ENCODE measurements at places on chromosomes 1 and 21.

- DNase-seq = no peak
Observed at GRCh38 chr1:200124309-200124708, 96.8 kb downstream of the NR5A2 start.

DNA sequence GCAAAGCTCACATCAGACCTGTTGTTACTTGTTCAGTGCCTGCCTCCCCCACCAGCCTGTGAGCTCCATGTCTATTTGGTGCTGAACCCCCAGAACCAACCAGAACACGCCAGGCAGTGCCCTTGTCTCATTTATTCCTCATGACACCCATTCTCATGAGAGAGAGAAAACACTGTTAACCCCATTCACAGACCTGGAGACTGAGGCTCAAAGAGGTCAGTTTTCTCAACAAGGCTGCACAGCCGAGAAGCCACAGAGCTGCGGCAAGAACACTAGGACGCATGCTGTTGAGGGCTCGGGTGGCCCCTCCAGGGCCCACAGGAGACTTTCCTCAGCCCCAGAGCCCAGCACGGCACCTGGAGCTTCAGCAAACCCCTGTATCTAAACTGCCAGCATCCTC, 13.1 kb downstream of the KCNN3 start:
- no peak for DNase-seq

- no peak for DNase-seq
Observed at GRCh38 chr1:192603218-192603787, 27.7 kb downstream of the RGS1 start.

DNA sequence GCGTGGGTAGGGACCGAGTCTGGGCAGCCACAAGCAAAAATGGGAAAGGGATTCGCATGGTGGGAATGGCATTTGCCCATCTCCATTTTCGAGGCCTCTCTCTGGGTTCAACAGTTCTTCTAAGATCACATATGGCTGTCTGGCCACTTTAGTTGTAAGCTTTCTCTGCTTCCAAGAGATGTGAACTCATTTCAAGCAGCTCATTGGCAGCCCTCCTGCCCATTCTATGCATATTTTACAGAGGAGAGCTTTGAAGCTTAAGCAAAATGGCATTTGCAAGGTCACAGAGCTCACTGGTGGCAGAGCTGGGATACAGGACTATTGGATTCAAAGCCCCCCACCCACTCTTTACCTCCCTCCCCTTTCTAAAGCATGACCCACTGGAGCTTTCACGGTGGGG, 93.7 kb downstream of the HHIPL2 start:
- DNase-seq = no peak

DNA sequence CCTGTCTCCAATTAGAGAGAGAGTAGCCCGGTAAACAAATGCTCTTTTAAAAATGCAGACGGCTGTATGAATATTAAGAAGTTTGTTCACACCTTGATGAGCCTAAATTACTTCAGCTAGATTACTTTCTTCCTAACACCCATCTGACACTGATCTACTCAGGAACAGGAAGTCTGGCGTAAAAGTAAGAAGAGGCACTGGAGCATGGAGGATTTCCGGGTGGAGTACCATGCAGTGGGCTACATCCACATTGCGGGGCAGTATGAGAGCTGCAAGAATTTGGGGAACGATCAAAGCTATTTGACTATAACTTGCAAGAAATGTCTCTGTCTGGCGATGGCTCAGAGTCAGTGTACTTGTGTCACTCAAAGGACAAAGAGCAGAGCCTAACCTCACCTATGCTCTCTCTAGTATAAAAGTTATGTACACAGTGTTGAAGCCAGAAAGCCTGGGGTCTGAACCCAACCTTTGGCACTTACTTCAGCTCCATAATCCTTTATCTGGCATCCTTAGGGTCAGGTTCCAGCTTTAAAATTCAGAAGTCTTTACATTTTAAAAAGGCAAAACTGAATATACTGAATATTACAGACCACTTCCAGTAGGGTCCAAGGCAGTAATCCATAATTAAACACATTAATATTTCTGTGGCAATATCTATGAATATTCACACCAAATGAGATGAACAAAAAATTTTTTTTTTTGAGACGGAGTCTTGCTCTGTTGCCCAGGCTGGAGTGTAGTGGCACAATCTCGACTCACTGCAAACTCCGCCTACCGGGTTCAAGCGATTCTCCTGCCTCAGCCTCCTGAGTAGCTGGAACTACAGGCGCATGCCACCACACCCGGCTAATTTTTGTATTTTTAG, 7.9 kb upstream of the GNPAT start:
- no peak for DNase-seq

DNA sequence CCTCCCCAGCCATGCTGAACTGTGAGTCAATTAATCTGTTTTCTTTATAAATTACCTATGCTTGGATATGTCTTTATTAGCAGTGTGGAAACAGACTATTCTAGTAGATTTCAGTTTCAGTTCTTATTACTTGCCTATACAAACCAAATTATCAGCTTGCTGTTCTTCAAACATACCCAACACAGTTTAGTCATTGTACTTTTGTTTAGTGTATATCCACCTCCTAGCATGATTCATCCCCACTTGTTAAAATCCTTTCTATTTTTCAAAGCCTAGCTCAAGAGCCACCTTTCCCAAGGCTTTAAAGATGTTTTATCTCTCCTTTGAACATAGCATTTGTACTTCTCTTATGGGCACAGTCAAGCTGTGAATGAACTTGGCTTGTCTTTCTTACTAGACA, 195.6 kb upstream of the ZRANB2 start:
- no peak for DNase-seq

- DNase-seq = no peak
Observed at GRCh38 chr21:44090325-44090724, 16.9 kb upstream of the PWP2 start.

GRCh38 chr1:227317523-227318015, 723 bp downstream of the CDC42BPA start:
- DNase-seq = no peak

DNA sequence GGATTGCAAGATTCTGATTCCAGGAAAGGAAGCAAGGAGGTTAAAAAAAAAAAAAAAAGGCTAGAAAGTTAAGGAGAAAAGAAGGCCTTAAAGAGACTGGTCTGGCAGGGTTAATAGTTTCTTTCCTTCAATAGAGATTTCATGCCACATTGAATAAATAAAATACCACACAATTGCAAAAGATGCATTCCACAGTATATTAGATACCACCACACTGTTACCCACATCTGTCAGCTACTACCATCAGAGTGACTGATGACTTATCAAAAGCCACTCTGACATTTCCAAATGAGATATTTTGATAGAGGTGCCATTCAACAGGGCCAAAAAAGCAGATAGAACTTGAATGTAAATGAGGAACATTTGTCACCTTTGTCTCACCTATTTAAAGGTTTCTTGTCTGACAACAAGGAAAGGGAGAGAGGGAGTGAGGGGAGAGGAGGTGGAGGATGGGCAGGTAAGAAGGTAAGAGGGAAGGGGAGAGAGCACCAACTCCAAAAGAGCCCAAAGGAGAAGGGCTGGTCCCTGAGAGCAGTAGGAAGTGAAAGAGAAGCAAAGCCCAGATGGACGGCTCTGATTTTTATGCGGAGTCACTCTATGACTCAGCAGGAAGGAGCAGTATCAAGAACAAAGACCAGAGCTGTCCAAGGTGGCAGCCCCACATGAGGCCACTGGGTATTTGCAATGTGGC, 38.3 kb downstream of the LRRN2 start:
- no peak for DNase-seq

DNA sequence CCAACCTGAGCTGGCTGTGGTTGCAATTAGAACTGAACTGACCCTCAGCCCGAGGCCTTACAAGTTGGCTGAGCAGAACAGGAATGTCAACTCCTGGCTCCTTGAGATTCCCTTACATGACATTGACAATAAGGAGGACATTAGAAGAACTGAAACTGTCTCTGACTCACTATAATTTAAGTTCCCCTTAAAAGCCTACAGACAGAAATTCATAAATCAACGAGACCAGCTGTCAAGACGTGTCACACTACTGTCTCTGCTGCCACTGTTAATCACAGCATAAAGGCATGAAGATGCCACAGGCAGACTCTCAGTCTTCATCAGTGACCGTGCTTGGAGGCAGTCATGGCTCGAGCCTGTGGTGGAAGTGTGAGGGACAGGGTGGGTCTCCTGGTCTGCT, 168.8 kb downstream of the GABPA start:
- DNase-seq = no peak

DNA sequence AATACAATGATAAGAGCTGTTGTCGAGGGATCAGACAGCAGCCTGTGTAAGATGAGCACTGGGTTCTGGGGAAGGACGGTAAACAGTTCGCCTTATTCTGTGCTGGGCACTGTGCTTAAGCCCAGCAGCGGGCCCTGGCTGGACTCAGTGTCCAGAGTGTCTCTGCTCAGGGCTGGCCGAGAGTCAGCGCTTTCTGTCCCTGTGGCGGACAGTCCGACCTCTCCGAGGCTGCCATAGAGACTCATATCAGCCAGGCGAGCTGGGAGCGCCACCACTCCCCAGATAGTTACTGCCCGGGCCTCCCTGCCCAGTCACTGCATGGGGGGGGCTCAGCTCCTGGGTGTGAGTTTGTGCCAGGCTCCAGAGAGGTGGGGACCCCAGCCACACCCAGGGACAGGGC, 14.7 kb upstream of the NPHP4 start:
- no peak for DNase-seq

DNA sequence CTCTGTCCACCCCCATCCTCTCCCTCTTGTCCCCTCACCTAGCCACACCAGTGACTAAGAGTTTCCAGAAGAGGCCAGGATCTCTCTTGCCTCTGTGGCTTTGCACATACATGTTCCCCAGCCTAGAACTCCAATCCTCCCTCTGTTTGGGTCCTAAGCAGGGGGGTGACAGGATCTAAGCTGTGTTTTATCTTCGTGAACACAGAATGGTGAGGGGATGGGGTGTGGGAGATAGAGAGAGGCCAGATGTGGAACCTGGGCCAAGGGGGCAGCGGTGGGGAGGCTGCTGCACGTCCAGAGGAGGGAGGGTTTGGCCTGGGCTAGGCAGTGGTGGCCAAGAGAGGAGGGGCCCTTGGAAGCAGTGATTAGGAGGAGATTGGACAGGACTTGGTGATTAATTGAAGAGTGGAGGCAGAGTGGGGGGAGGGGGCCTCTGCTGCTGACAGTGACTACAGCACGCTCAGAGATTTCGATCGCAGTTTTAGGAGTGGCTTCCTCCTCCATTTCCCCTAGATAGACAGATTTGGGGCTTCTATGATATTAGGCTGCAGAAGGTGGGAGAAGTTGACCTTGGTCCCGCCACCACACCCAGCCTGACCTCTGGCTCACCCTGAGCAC, 17.1 kb upstream of the ADGRB2 start:
- no peak for DNase-seq

DNA sequence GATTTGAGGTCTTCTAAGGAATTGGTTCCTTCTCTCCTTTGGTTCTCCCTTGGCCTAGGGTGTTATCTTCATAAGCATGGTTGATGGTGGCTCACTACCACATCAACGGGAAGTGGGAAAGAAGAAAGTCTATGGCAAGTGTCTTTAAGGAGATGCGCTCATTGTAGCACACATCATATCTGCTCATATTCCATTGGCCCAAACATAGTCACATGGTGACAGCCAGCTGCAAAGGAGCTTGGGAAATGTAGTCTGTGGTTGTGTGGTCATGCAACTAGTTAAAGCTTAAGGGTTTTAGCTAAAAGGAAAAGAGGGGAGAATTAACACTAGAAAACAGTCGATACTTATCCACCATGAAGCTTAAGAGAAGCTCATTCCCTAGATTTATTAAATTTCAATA, 11.4 kb upstream of the MRPS6 start:
- DNase-seq = no peak

GRCh38 chr1:68798071-68798470, 301.2 kb upstream of the DEPDC1 start:
- no peak for DNase-seq

DNA sequence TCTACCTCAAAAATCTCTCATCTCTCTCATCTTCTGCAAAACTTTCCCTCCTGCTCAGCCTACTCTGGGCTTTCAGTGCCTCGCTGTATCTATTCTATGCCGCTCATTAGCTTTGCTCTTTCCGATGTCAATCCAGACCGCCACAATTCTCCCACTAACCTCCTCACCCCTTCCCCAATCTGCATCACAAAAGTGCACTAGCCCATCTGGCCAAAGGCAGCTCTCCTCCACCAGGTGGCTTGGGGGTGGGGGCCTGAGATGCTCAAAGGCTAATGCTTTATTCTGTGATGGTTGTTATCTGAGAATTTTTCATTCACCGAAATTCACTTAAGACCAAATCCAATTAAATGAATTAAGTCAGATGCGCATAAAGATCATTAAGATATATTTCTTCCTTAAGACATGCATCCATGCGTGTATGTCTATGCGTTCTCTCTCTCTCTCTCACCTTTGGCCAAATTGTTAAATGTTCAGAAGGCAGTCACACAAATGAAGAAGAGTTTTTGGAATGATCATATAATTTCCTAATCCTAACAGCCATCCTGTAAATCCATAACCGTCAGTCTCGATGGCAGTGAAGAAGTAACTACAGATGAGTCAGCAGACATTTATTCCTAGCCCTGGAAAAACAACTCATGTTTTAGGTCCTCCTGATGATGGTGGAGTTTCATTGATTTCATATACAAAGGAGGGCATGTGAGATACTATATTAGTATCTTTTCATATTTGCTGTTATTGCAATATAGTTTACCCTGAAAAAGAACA, 111.3 kb downstream of the C1orf21 start:
- no peak for DNase-seq

DNA sequence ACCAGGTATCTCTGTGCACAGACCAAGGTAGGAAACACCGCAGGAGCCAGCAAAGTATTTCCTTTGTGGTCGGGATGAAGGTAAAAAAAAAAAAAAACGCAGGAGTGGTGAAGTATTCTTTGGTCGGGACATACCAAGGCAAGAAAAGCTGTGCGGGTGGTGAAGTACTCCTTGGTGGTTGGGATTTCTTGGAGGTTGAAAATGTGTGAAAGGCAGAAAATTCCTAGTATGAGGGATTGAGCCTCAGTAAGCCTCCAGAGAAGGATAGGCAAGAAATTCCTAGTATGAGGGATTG, 802.6 kb downstream of the PLA2G4A start:
- DNase-seq = no peak

Data from AG09309 (cell line).